ENCODE measurements at places on chromosomes 1 and 21.

GRCh38 chr1:82230667-82231066 lies 429.9 kb downstream of the ADGRL2 start:
- no peak for DNase-seq

- DNase-seq = no peak
Observed at GRCh38 chr1:45789601-45790000, 13.8 kb upstream of the MAST2 start.

- peak; percentile 46 for DNase-seq
Observed at GRCh38 chr1:212566522-212567479, 41.8 kb upstream of the ATF3 start.

- no peak for DNase-seq
Observed at GRCh38 chr1:92662048-92662447, 122.9 kb downstream of the EVI5 start.

GRCh38 chr1:20602851-20603450 lies 14.1 kb downstream of the CDA start:
- DNase-seq = no peak

DNA sequence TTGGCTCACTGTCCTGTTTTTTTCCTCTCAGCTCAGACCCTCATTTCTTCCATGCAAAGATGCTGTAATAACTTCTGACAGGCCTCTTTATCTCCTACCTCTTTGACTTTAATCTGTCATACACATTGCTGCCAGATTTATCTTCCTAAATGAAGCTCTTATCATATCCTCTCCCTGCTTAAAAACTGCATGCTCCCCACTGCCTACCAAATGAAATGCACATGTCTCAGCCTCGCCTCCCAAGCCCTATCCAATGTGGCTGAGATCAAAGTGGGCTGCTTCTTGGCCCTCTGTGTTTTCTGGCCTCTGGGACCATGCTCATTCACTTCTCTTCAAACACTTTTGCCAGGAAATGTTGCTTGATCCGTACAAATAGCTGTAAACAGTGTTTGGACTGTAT lies 38.3 kb downstream of the IRF2BP2 start:
- DNase-seq = no peak

DNA sequence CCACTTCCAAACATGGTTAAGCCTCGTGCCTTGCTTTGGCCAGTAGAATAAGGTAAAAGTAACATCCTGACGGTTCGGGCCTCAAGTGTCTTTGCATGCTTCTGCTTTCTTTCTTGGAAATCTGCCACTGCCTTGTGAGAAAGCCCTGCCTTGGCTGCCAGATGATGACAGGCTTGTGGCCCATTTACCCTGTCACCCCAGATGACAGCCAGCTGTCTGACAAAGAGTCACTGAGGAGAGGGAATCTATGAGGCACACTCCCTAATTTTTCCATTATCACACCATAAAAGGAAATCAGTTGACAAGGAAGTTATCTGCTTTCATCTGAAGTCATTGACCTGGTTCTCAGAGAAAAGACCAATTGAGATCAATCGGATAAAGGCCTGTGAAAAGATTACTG lies 199.8 kb downstream of the USH2A start:
- no peak for DNase-seq

DNA sequence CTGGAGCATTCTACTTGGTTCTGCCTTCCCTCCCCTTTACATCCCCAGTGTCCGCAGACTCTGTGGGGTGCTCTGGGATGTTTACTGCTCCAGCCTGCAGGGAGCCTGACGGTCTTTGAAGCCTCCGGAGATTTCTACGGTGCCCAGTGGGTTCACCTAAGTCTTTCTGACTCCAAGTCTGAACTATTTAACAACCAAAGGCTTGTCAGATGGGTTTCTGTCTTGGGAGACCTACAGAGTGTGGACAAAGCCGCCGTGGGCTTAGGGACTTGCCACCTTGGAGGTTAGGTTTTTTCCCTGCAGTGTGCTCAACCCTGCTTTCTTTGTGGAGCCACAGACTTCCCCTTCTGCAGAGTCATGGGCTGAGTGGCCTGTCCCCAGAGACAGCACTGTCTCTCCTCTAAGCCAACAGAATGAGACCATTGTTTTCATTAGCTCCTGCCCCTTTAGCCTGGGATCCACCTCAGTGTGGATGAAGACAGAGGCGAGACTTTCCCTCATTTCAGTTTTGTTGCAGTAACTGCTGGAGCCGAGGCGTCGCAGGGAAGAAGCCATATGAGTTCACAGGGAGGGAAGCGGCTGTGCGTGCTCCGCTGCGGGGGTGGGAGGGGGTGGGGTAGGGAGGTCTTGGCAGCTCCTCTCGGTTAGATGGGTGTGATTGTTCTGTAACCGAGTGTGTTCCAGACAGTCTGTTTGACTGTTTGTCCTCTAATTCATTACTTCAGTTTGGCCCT lies 120.7 kb downstream of the CNIH3 start:
- DNase-seq = peak; percentile 45

DNA sequence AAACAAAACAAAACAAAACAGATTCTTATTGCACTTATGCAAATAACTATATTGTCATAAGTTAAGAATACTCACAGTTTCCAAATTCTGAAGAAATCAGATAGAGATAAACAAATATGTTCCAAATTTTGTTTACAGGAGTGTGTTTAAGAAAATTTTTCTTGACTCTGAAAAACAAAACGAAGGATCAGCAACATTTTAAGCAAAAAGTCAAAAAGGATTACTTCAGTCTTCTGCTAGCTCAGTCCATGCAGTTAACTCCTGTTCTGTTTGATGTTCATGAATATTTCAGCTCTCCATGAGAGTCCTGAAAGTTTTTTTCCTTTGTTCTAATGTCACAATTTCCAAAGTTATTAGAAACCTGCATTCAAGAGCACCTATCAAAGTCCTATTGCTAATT lies 33.2 kb upstream of the KLF18 start:
- no peak for DNase-seq

DNA sequence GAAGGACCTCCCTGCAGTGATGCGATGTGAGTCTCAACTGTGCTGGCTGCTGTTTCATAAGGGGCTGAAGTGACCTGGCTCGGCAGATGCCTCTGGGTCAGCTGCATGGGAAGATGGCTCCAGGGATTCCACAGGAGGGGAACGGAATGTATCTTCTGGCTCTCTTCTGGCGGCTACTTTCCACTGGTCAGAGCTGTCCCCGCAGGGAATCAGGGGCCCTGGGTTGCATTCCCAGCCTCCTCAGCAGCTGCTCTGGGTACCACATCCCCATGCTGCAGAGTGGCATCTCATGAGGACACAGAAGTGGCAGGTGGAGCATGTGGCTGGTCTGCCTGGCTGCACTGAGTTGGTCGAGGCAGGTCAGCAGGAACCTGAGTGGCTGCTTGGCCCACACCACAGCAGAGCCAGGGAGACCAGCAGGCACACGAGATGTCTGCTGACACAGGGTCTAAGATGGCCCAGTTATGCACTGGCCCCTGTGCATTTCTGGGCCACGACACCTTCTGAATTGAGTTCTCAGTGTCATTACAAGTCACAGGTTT lies 42.8 kb downstream of the POFUT2 start:
- no peak for DNase-seq

- peak; percentile 67 for DNase-seq
Observed at GRCh38 chr1:176691251-176692228, 228.6 kb downstream of the PAPPA2 start.

Data from iPS-NIHi11 (cell line).